ENCODE measurements at places on chromosomes 4 and X. TPM values are rescaled to one million over a fixed set of nuclear protein-coding genes. Genes with fewer than 3 reads are reported as not detected.

RRH gene
- not detected for total RNA-seq

PLS3 gene
- total RNA-seq: 507 TPM

TCP11X2 gene
- total RNA-seq: not detected

P2RY8 gene
- total RNA-seq: not detected

APLN gene
- total RNA-seq: 47.1 TPM

S100G gene
- total RNA-seq: not detected

CXCL1 gene
- 36.2 TPM for total RNA-seq

JAKMIP1 gene
- not detected for total RNA-seq

PDLIM5 gene
- total RNA-seq: 185 TPM

EDA2R gene
- 0.30 TPM for total RNA-seq

ADH4 gene
- not detected for total RNA-seq

PPP2R2C gene
- total RNA-seq: not detected

TMEM47 gene
- 36.7 TPM for total RNA-seq

PASD1 gene
- total RNA-seq: not detected

MAGEC1 gene
- total RNA-seq: not detected

CT45A2 gene
- not detected for total RNA-seq

CT45A3 gene
- total RNA-seq: not detected

Measured in epithelial cell of umbilical artery (primary cell).